ENCODE measurements at places on chromosomes 3 and 15.

DNA sequence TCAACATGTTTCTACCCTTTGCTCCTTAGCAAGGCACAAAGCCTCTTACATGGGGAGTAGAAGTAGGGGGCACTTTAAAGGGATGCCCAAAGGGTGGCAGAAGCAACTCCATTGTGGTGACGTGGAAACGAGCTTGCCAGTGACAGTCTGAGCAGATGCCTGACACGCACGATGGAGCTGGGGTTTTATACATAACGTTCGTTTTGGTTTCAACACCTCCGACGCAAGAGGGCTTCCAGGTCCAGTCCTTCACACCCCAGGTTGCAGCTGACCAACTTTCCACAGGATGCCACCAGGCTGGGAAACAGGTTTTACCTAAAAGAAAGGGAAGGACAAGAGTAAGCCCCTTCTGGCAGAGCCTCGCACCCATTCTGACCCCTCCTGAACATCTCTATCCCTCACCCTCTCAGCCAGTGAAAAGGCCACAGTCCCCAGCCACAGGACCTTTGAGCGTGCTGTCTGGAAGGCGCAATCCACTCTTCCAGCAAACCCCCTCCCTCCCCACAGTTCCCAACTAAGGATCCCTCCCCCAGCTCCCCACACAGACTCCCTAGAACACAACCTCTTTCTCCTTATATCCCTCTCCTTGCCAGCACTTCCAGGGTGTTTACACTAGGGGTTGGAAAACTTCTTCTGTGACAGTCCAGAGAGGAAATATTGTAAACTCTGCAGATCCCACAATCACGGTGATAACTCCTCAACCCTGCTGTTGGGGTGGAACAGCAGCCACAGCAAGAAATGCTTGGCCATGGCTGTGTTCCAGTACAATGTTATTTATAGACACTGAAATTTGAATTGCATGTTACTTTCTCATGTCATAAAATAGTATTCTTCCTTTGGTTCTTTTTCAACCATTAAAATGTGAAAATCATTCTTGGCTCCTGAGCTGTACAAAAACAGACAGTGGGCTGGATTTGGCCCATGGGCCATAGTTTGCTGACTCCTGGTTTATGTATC lies 36.2 kb downstream of the FAM174B start:
- DNase-seq: peak; percentile 66

- no peak for DNase-seq
Measured at GRCh38 chr15:89378296-89379151, 43.9 kb upstream of the POLG start.

DNA sequence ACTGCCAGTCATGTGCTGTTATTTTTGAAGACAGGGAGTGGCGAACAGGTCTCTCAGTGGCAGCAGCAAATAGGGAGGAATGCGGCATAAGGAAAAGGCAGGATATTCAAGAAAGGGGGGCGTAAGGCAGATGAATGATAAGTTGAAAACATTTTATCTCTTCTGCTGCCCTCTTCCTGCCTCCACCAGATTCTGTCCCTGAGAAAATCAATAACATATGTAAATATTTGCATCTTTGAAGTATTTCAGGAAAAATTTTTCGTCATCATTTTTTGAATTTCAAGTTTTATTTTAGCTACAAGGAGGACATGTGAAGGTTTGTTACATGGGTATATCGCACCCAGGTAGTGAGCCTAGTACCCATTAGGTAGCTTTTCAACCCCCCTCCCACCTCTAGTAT lies 616.7 kb downstream of the MCTP2 start:
- DNase-seq: no peak

- DNase-seq: no peak
Measured at GRCh38 chr15:52094811-52095584, 17.6 kb downstream of the BCL2L10 start.

DNA sequence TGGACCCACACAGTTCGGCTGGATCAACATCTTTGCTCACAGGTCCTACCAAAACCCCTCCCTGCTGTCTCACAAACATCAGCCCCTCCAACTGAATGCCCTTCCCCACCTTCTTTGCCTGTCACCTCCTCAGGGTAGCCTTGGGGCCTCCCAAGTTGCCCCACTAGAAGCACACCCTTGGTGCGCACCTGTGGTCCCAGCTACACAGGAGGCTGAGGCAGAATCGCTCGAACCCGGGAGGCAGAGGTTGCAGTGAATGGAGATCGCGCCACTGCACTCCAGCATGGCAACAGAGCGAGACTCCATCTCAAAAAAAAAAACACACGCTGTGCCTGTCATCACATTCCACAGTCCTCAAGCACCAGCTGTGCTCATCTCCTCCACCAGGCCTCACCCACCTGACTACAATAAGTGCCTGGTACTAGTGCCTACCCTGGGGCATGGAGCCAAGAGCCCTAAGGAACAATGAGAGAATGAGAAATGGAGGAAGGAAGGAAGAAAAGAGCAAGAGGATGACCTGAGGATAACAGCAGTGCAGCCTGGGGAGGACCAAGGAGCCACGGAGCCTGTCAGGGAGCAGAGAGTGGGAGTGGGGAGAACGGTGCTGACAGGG lies 26.0 kb downstream of the RPN1 start:
- peak; percentile 72 for DNase-seq

DNA sequence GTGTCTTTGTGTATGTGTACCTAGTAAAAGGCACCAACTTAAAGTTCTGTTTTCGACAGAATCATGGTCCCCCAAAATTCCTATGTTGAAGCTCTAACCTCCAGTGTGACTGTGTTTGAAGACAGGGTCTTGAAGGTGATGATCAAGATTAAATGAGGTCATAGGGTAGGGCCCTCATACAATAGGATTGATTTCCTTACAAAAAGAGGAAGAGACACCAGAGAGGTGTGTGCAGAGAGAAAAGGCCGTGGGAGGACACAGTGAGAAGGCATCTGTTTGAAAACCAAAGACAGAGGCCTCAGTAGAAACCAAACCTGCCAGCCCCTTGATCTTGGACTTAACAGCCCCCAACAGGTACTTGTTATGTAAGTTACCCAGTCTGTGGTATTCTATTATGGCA lies 52.0 kb upstream of the CORO2B start:
- no peak for DNase-seq

DNA sequence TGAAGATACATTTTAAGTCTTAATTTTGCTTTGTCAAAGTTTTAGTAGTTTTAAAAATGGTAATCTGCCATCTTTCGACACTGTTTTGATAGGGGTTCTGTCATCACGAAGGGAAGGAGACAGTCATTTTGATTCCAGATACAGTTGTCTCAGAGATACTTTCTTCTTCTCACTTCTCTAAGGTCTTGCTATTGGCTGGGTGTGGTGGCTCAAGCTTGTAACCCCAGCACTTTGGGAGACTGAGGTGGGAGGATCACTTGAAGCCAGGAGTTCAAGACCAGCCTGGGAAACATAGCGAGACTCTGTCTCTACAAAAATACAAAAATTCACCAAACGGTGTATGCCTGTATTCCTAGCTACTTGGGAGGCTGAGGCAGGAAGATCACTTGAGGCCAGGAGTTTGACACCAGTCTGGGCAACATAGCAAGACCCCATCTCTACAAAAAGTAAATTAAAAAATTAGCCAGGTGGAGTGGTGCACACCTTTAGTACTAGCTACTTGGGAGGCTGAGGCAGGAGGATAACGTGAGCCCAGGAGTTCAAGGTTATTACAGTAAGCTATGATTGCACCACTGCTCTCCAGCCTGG lies 3.3 kb downstream of the RAB8B start:
- no peak for DNase-seq

DNA sequence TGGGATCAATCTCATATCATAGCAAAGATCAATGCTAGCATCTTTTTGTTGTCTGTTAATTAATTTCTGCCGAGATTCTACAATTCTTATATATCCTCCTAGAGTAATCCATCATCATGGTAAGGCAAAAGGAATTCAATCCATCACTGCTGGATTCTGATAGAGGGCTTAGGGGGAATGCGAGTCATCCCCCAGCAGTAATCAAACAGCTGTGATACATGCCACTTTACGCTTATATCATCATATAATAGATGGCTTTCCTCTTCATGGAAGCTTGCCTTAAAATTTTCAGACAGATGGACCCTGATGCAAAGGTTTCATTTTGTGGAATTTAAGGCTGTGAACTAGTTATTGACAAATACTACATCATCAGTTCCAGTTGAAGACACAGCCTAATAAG lies 645.9 kb downstream of the CADM2 start:
- DNase-seq: no peak

DNA sequence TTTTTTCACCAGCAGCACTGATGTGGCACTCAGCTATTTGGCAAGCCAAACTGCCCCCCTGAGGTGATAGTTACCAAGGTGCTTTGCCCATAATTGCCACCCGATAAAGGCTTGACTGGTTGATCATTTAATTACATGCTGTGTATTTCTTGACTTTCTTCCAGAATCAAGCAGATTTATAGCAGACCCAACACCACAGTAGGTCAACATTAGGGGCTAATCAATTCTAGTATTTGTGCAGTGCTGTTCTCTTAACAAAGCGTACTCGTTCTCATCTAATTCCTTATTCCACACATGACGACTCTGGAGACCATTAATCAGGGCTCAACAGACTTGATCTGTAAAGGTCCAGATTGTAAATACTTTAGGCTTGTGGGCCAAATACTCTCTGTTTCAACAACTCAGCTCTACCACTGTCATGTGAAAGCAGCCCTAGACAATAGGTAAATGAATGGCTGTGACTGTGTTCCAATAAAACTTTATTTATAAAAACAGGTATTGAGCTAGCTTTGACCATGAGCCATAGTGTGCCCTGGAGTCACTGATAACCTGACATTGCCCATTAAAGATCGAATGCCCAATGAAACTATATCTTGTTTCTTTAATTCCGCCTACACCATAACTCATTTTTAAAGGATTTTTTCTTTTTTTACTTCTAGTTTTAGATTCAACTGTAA lies 119.1 kb upstream of the TMC3 start:
- DNase-seq: no peak

GRCh38 chr3:197363553-197364409 lies 65.4 kb upstream of the DLG1 start:
- no peak for DNase-seq

GRCh38 chr3:120608506-120608905 lies 12.4 kb downstream of the NDUFB4 start:
- no peak for DNase-seq

- DNase-seq: peak; percentile 3
Measured at GRCh38 chr3:69690-70089, 126.9 kb upstream of the CHL1 start.

DNA sequence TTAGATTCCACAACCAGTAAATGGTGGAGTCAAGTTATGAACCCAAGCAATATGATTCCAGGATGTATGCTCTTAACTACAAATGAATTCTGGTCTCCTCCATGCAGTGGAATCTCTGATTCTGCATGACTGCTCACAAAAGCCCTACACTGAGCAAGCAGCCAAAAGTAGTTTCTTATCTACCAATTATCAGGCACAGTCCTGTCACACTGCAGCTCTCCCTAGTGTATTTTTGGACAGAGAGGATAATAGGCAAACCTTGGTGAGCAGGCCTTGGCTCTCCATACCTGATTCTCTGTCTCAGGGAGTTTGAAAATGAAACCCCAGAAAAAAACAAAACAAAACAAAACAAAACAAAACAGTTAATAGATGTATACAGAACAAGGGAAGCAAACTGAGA lies 3.5 kb upstream of the SSR3 start:
- DNase-seq: no peak

- DNase-seq: peak; percentile 23
Measured at GRCh38 chr15:66269326-66270090, 16.0 kb upstream of the MEGF11 start.

- no peak for DNase-seq
Measured at GRCh38 chr15:79938143-79938542, 32.9 kb downstream of the BCL2A1 start.

- DNase-seq: no peak
Measured at GRCh38 chr3:150059729-150060128, 89.0 kb upstream of the PFN2 start.

DNA sequence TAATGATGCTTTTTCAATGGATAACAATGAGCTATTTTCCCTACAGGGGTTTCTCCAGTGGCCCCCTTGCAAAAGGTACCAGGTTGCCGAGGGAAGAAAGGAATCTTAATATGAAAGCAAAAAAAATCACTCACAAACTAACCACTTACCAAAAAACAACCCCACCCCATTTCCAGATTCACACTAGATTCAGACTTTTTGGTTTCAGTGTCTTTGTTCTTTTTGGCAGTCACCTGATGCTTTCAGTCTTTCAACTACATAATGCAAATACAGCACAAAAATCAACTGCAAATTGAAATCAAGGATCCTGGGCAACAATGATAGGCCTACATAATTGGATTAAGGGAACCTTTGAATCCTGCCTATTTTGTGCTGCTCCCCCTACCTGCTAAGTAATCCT lies 71.1 kb upstream of the RAP2B start:
- no peak for DNase-seq

DNA sequence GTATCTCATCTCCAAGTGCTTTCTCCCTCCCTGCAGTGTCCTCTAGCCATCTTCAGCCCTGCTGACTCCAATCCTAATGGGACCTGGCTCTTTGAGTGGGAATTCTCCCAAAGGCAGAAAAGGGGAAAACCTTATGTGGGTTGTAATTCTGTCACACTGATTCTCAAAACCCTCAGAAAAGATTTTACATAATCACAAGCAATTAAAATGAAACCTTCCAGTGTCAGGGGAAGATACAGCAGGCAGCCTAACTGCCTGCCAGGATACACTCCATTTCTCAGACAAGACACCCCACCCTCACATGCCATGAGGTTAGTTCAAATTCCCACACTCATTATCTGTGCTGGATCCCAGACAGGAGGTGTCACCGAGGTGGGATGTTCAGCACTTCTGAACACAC lies 121.4 kb downstream of the RFTN1 start:
- DNase-seq: peak; percentile 40

GRCh38 chr3:124297062-124297980 lies 305.4 kb upstream of the ROPN1 start:
- no peak for DNase-seq

- no peak for DNase-seq
Measured at GRCh38 chr3:172044833-172045585, 5.6 kb downstream of the FNDC3B start.

- peak; percentile 79 for DNase-seq
Measured at GRCh38 chr3:112746675-112747280, 99.9 kb downstream of the CD200R1L start.

GRCh38 chr15:44584162-44584749 lies 47.3 kb downstream of the EIF3J start:
- DNase-seq: peak; percentile 37

DNA sequence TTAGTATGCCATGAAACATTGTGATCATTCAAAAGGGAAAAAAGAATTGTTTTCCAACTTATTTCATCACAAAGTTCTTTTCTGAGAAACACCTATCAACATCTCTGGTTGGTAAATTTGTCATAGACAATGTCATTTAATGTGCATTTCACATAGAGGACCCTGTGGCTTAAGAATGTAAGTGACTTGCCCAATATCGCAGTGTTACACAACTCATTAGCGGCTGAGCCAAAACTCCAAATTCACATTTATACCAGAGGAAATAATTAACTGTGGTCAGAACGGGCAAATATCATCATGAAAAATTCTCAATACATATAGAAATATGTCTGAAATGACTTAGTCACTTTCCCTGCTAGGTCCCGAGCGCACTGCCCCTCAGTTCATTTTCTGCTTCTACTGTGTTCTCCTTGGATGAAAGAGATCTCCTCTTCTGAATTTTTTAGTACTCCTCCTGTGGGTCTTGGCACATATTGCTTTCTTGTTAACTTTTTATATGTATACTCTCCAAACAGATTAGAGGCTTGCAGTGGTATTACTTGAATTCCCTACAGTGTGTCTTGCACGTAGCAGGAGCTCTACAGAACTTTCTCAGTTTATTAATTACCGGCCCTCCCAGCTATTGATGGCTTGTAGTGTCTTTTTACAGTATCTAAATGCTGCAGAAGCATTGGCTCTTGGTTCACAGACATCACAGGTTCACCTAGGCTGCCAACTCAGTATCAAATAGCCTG lies 33.1 kb downstream of the PTX3 start:
- DNase-seq: no peak

Measured in choroid plexus epithelial cell (primary cell).